ENCODE measurements at places on chromosomes 12 and 14. TPM values are rescaled to one million over a fixed set of nuclear protein-coding genes. Genes with fewer than 3 reads are reported as not detected.

The CIROP gene
- total RNA-seq, result not detected

The DENND5B gene
- 8.8 TPM for total RNA-seq

The C14orf132 gene
- total RNA-seq, result 15.8 TPM

The OAS2 gene
- total RNA-seq, result 7.0 TPM

All from subcutaneous preadipocyte (primary cell).